GM12878 (cell line): ENCODE measurements at places on chromosomes 4 and X.

DNA sequence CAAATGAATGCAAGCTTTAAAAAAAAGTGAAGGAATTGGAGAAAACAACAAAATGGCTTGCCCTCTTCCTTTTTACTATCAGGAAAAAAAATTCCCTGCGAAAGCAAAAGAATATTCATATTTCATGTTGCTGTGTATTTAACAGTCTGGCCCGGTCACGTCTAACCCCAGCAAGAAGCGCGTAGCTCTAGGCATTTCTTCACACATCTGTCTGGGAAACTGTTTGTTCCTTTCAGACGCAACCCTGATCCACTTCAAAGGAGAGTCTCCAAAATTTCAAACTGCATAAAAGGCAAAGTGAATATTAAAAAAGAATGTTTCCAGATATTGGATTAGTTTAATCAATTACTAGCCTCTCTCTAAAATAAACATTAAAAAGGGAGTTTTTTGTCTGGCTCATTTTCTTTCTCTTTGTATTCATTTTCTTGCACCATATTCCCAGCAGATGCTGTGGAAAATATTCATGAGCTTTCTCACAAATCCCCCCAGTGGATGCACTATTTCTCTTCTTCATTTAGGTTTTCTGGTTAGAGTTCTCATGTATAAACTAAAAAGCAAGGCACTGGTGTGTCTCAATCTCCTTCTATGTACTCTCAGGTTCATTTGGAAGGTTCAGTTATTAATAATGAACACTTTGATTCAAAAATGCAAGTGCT lies 145.3 kb downstream of the MID1 start:
- no peak for DNase-seq

GRCh38 chr4:140837736-140838135 lies 81.6 kb upstream of the TBC1D9 start:
- DNase-seq = no peak

DNA sequence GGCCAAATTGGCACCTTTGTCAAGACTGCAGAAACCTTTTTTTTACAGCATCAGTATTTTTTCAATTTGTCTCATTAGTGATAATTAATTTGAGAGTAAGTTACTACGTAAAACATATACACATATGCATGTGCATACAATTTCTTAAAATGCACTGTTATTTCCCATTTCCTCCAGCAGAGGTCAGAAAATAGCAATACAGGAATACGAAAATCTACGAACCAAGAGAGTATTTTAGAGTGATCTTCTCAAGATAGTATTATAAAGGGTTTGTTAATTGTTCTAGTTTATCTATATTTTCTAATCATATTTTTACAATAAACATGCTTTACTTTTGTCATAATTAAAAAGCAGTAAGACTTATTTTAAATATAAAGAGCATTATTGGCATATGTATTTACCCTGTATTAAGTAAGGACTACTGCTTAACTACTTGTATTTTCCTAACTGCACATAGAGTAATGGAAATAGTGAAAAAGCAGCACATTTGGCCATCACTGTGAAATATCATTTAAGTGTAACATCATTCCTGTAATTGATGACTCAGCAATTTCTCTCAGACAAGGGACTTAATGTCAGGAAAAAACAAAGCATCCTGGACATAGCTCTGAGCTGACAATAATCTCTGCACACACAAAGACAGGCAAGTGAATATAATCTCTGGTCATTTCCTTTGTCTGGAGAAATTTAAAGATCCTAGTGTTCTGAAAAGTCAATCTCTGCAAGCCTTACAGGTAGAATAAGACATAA lies 45.6 kb downstream of the MAOB start:
- no peak for DNase-seq

GRCh38 chr4:169338241-169338640 lies 67.5 kb upstream of the SH3RF1 start:
- DNase-seq = no peak

DNA sequence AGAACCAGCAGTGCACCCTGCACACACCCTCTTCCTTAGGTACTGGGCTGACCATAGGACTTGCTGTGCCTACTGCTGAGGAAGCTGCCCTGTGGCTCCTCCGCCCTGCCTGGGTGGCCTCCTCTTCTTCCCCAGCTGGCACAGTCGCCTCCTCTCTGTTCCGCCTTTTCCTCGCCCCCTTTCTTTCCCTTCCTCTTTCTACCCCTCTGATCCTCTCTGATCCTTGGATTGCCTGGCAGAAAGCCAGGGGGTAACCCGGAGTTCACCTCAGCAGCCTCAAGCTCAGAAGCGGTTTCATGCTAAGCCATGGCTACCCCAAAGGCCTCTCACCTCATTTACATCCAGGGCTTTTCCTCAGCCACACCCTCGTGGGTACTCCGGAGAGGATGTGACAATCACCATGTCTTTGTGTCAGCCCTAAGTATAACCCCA lies 136.2 kb downstream of the SMIM20 start:
- no peak for DNase-seq

- DNase-seq = no peak
Measured at GRCh38 chr4:186557486-186557885, 2.1 kb upstream of the MTNR1A start.

DNA sequence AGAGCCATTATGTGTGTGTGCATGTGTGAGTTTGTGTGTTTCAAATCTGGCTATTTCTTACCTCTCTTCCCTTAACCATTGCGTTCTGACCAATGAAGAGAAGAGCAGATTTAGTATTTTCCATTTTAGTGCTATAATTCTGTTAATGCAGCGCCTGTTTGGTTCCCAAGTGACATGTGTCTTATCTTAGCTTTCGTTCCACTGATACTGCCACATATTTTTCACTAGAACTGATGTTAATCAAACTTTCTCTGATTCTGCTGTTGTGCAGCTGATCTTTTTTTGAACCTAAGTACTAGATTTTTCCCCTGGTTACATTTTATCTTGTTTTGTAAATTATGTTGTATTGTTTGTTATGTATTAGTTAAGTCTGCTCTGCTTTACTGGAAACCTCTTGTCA lies 152.9 kb upstream of the MID1 start:
- DNase-seq = no peak

- peak; percentile 35 for DNase-seq
Measured at GRCh38 chrX:16239211-16239610, 71.9 kb downstream of the MAGEB17 start.

DNA sequence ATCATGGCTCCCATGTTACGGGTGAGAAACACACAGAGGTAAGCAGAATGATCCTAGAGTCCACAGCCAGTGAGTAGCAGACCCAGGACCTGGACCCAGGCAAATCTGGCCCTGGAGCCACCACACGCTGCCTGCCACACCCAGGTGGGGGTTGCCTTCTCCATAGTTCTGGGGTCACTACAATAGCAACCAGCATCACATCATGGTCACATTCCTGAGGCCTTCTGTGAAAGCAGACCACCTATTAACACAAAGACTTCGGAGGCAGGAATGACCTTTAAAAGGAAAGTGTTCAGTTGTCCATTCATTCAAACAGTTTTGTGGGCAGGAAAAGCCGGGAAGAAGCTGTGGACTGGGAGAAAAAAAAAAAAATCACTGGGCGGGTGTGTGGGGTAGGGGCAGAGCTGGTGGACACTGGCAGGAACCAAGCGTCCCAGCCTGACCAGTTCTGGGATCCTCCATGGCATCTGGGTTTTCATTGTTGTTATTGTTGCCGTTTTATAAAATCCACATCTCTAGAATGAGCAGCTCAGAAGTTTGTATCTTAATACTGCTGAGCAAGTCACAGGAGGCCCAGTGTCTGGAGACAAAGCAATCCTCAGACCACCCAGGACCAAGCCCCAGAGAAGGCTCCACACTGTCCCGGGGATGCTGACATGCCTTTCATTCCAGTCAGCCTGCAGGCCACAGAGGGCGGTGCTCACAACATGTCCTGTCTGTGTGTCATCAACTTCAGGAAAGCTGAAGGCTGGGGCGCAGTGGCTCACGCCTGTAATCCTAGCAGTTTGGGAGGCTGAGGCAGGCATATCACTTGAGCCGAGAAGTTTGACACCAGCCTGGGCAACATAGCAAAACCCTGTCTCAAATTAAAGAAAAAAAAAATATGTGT lies 67.0 kb downstream of the SEL1L3 start:
- no peak for DNase-seq

- DNase-seq = no peak
Measured at GRCh38 chr4:8606476-8606875, 13.9 kb downstream of the CPZ start.

DNA sequence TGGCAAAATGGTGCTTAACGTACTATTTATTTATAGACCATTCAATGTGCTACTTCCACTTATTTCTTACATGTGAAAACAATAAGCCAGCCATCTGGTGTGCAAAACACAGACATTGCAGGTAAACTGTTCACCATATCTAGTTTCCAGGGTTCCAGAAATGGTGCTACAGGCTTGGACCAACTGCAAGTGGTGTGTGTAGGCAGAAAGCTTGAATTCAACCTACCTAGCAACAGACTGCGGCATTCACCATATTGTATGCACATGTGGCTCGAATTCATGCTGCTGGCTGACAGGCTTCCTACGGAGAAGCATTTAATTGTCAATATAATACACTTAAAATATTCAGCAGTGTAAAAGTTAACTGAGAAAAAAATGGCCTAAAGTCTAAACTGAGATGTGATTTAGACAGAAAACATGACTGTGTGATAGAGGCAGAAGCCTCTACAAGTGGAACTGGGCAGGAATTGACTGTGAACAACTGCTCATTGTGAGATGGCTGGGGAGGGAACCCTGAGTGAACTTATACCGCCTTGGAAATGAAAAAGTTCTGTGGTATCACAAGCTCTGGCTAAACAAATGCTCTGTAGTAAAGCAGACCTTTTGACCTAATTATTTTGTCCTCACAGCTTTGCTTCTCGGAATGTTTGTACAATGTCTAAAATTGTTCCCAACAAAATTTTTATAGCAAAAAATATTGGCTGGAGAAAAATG lies 434.7 kb downstream of the GRIA2 start:
- DNase-seq = no peak
